ENCODE measurements at places on chromosomes 16 and 17.

DNA sequence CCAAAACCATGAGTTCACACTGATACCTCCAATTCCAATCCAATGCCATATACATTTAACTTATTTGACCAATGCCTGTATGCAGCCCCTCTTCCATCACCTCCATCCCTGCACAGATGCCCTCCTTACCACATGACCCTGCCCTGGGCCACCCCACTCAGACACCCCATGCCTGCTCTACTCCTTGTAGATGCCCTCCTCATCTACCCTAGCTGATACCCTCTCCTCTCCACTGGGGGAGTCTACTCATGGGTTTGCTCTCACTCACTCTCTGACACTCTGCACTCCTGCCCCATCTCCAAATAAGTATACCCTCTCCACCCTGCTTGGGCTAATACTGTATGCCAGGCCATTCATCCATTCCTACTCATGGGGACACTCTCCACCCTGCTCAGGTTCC, 16.0 kb upstream of the CMTM4 start:
- DNase-seq = no peak

DNA sequence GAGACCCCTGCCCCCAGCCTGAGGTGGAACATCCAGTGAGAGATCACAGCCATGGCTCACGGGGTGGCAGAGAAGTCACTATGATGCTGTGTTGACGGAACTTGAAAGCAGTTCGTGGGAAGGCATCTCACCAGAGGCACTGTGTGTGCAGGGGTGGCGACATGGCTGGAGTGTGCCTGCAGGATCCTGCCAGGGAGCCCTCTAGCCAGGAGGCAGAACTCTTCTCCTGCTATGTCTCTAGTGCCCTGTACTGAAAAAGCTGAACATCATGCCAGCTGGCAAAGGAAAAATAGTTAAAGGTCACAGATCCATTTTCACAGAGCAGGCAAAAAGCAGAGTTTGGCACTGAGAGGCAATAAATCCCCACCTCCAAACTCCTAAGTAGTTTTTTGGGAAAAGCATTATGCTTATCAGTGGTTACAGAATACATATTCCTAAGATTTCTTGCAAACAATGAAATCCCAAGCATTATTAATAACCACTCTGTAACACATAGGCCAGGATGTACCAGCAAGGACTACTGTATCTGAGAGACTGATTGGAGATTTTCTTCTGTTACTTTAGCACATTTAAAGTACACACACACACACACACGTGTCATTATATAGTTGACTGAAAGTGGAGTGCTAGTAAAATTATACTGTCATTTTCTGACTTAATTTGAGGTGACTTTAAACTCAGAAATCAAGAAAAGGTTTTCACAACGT, 36.8 kb downstream of the TNRC6C start:
- no peak for DNase-seq

DNA sequence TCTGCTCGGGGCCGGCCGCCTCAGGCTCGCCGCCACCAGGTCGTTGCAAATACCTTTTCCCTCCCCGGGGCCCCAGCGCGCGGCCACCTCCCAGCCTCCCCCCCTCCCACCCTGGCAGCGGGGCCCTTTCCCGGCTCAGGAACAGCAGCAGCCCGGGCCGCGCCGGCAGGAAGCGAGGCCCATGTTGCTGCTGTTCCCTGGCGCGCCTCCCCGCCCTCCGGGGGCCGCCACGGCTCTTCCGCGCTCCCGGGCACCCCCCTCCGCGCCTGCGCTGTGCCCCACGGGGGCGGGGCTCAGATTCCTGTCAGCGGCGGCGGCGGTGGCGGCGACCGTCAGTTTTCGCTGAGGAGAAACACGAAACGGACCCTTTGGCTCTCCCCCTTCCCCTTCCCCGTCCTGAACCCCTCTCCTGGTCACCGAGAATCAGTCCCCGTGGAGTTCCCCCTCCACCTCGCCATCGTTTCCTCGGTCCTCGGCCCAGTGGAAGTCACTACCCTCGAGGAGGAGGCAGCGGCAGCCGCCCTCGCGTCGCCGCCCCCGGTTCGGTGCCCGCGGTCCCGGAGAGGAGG, at the start of gene NFAT5:
Gene NFAT5 (plus strand): TSS at position 296 of the 569 bp plus-strand sequence. CDS start 336 bp downstream, outside the sequence.
- peak; percentile 79 for DNase-seq

- DNase-seq = peak; percentile 16
These were observed 12.6 kb downstream of the KCTD2 start for GRCh38 chr17:75059369-75060345.

- DNase-seq = no peak
These were observed 106.7 kb upstream of the FOXF1 start for GRCh38 chr16:86403541-86404163.

DNA sequence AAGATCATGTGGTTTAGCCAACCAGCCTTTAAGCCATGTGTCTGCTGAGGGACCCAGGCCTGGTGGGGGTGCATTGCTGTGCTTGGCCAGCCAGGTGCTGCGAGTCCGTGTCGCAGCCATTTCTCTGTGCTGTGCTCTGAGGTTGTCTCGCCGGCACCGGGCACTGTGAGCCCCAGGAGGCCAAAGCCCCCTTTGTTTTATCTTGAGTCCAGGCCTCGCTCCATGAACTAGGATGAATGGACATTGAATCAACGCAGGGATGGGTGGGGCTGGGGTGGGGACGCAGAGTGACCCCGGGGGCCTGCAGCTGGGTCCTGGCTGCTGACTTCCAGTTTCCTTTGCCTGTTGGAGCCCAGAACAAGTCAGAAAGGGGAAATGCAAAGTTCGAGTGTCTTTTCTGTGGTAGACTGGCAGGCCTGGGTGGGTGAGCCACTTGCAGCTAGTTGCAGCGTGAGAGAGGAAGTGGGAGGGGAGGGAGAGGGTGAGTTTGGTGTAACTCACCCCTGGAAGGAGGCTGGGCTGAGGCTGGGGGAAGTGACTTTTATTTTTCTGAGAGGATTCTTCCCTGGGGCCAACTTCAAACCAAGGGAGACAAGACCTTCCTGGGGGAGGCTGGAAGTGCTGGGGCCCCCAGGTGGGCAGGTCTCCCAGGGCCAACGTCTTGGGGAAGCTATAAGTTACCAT, 324.7 kb downstream of the SEC14L1 start:
- DNase-seq = no peak

- no peak for DNase-seq
These were observed 39.1 kb upstream of the PABPN1L start for GRCh38 chr16:88905563-88905962.

GRCh38 chr17:64627797-64628196, 34.3 kb downstream of the SMURF2 start:
- DNase-seq = no peak

GRCh38 chr16:88477631-88478519, 24.8 kb downstream of the ZFPM1 start:
- DNase-seq = no peak

GRCh38 chr17:75693500-75694481, 26.7 kb downstream of the SAP30BP start:
- DNase-seq = peak; percentile 94

DNA sequence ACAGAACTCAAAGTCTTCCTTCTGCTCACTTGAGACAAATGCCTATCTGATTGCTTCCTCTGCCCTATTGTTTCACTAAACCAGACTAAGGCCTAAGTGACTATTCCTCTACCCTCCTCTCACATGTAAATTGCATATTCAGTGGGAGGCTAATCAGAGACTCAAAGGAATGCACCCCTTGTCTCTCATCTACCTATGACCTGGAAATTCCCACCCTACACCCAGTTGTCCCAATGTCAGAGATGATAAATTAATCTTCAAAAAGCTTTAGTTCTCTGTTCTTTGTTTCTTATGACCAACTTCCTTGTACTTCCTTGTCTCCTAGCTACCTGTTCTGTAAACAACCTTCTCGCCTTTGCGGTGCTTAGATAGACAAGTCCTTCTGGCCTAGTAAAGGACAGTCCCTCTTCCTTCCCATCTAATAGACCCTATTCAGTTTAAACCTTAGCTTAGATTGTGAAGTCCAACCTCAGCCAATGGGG, 76.0 kb downstream of the EMP2 start:
- no peak for DNase-seq

DNA sequence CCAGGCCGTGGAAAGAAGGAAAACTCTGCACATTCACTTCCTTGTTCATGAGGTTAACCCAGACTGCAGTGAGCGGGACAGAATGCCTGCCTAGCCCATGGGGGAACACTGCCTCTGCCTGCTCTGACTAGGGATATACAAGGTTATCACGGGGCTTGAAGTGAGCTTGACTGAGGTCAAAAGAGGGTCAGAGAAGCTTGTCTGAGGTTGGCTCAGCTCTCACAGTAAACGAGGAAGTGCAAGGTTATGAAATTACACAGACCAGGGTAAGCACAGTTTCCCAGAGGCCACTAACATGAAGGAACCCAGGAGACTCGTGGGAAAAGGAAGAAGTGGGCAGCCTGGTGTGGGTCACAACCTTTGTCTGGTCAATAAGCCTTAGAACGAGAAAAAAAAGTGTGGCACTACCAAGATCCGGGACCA, 28.7 kb downstream of the HIC1 start:
- no peak for DNase-seq

DNA sequence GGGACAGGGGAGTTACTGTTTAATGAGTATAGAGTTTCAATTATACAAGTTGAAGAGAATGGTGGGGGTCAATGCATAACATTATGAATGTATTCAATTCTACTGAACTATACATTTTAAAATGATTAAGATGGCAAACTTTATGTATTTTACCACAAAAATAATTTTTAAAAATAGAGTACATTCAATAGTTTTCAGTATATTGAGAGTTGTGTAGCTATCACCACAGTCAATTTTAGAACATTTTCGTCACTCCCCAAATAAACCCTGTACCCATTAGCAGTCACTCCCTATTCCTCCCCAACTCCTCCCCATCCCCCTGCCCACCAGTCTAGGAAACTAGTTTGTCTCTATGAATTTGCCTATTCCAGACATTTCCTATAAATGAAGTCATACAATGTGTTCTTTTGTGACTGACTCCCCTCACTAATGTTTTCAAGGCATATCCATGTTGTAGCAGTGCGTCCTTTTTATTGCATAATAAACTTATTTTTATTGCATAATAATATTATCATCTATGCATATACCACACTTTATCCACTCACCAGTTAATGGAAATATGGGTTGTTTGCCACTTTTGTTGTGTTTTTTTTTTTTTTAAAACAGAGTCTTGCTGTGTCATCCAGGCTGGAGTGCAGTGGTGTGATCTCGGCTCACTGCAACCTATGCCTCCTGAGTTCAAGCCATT, 52.5 kb upstream of the ERN1 start:
- DNase-seq = no peak

GRCh38 chr17:3964203-3965117, at the start of gene ATP2A3:
Gene ATP2A3, minus strand, starts transcription at chr17:3964437. Its CDS starts 146 bp downstream, at chr17:3964291.
- no peak for DNase-seq

- no peak for DNase-seq
These were observed 211.5 kb downstream of the SOX9 start for GRCh38 chr17:72332367-72332766.

DNA sequence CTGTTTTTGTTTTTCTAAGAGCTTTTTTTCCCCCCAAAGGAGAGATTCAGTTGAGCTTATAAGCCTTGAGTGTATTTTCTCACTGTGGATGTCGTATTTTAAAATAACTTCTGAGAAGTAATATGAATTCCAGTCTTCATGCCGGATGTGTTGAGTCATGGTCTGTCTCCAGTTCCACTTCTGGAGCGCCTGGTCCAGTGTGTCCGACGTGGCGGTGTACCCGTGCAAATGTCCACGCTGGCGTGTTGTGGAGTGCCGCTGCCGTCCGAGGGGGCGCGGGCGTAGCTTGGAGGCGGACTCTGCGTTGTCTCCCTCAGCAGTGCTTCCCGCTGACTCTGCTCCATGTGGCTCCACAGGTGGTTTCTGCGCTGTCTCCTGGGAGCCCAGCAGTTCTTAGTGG, 60.9 kb upstream of the ZNF750 start:
- DNase-seq = no peak

DNA sequence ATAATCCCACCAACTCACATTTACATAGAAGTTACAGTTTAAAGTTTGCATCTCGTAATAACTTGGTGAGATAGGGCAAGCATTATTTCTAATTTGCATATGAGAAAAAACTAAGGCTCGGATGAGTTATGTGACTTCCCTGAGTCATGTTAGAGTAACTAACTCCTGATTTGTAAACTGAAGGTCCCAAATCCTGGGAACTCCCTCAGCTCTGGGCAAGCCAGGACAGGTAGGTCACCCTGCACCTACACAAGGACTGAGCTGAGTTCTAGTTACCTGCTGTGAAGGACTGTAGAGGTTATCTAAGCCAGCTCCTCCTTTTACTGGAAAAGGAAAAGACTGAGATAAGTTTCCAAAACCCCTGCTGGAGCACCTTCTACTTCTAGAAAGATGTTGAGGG, 92.1 kb upstream of the HLF start:
- no peak for DNase-seq

DNA sequence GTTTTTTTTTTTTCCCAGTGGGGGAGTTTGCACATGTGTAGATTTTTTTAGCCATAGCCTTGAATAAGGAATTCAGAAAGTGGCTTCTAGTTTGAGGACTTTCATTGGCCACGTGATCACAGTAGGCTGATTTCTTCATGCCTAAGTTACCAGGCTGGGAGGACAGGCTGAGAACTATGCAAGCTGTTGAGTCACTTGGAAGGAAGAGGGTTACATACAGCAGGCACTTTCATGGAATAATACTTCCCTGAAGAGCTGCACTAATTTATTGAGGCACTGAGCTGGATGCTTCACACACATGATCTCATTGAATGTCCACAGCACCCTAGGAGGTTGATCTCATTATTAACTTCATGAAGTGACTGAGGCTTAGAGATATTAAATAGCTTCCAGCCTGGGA, 22.8 kb downstream of the PRKCB start:
- no peak for DNase-seq

DNA sequence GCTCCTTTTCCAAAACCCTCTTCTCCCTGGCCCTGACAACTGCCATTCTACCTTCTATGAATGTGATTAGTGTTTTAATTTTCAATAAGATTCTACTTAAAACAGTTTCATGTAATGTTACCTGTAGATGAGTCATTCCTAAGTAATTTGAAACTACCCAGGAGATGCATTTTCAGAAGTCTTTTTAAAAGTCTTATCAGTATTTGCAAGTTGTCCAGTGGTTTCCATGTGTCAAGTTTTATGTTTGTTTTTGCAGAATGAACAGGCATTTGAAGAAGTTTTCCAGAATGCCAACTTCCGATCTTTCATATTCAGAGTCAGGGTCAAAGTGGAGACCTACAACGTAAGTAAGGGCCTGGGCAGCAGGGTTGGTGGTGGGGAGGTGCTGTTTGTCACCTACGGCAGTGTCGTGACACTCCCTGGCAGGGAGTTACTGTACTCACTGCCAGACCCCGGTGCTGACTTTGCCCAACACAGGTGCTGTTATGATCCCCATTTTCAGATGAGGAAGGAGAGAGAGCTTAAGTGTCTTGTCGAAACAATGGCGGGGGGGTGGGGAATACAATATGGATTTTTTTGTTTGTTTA, 65.0 kb downstream of the RPA1 start:
- no peak for DNase-seq

- DNase-seq = no peak
These were observed 285.2 kb downstream of the CA10 start for GRCh38 chr17:51873302-51873701.

- no peak for DNase-seq
These were observed 2.9 kb downstream of the SMPD3 start for GRCh38 chr16:68445458-68445857.

GRCh38 chr16:88868974-88869672, 2.7 kb upstream of the PABPN1L start:
- DNase-seq = no peak
